CD4-positive, alpha-beta T cell treated with Interleukin-15 for 1 hour (primary cell): ENCODE measurements at places on chromosomes 7 and 10.
A peak's percentile ranks its signal among the peaks of the same experiment; 100 is the strongest.

DNA sequence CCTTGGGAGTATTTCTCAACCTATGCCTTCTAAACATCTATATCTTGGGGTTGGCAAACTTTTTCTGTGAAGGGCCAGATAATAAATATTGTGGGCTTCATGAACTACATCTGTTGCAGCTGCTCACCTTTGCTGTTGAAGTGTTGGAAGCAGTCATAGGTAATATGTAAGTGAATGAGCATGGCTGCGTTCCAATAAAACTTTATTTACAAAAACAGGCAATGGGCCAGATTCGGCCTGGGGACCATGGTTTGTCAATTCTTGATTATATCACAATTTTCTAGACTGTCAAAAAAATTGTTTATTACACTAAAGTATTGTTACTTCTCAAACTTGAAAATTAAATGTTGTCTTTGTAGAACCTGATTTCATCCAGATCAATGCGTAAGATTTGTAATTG is 54.9 kb downstream of the MTPN start:
- no peak for DNase-seq

GRCh38 chr7:157684909-157685429 is 348.2 kb downstream of the DNAJB6 start:
- DNase-seq = peak; percentile 1

DNA sequence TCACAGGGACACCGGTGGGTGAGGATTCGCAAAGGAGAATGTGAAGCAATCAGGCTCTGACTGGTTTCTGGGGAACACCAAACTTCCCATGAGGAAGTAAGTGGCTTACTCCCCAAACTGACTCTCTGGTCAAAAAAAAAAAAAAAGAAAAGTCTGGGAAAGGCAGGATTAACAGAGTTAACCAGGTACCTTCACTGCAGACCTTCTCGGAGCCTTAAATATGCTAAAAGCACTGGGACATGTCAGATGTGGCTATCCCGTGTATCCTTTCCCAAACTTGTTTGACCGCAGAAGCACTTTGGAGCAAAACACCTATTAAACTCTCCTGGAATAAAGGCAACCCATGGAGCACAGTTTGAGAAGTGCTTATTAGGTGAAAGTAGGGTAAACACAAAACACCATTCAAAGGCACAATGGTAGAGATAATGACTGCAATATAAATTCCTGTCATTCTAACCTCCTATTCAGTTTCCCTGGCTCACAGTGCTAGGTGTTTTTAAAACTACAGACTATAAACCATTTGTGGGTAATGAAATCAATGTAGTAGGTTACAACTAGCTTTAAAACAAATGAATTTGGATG is 44.1 kb upstream of the MXI1 start:
- no peak for DNase-seq

DNA sequence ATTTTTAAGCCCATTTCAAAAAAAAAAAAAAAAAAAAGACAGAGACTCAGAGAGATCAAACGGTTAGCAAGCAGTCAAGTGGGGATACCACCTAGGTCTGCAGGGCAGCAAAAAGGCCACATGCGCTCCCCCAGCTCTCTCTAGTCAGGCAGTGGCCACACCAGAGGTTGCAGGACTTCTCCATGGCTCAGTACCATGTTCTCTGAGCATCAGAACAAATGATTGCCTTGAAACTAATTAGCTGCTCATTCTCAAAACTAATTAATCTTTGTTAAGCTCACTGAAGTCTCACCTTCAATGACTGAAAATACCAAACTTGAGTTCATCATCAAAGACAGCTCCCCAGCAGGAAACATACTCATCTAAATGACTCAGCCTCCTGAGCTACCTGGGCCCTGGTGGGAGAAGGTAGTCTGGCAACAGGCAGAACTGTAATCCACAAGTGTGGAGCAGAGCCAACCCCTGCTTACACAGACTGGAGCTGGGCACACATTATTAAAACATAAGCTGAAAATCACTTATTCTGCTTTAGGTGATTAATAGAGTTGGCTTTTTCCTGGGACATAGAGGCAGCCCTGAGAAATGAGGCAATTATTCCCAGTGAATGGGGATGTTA is 319.6 kb downstream of the GRID1 start:
- no peak for DNase-seq

DNA sequence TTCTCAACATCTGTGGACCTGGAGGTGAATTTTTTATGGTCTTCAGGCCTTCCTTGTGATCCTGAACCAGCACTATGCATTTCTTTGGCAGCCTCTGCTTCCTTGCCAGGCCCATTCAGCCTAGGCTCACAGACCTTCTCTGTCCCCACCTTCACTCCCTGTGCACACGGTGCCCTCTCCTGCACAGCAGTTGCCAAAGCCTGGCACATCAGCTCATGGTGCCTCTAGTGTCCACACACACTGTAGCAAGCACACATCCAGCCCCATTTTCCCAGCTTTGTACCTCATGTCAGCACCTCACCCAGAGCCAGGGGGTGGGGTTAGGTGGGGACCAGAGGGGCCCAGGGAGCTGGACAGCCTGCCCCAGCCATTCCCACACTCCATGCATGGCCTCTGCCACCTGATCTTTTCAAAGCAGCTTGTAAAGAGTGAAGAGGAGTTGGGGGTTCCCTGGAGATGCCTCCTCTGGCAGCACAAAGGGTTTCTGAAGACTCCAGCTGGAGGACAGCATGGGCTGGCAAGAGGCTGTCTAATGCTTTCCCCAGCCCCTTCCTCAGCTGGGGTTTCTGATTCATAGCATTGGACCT is 57.9 kb upstream of the TMEM72 start:
- DNase-seq = no peak

DNA sequence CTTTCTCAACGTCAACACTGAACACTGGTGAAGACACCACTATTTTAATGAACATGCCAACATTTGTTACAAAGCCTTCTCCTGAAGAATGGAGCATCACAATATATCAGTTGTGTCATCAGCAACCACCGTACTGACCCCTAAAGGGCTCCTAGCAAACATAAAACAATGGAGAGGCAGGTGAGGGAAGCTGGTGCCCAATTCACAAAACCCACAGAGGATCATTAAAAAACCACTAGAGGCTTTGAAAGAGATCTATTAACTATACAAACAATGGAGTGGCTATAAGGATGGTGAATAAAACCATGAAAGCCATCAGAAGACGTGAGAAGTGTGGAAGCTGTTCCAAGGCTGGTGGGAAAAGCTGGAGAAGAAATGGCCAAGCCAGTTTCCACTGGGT is 150.8 kb downstream of the FAM107B start:
- DNase-seq = no peak

DNA sequence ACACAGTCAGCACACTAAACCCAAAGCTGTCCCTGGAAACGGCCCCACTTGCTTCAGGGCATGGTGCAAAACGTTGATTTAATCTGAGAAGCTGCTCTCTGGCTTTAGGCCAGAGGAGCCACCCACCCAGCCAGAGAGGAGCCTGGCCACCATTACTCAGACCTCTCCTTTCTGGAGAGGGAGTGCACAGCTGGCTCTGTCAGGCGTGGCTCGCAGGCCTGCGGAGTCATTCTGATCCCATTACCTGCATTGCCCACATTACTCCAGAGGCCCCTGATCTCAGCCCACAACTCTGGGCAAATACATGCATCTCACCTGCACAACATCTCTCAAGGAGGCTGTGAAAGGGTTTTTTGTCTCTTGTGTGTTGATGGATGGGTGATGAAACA is 370.0 kb upstream of the IGFBP3 start:
- DNase-seq = no peak

GRCh38 chr10:3467052-3467951 is 294.7 kb upstream of the PITRM1 start:
- peak; percentile 35 for DNase-seq

- no peak for DNase-seq
Observed at GRCh38 chr7:133781486-133782090, 345.6 kb upstream of the LRGUK start.

- no peak for DNase-seq
Observed at GRCh38 chr10:113620511-113620910, 43.3 kb downstream of the NRAP start.

- DNase-seq = no peak
Observed at GRCh38 chr10:44051584-44052385, 333.1 kb downstream of the CXCL12 start.

DNA sequence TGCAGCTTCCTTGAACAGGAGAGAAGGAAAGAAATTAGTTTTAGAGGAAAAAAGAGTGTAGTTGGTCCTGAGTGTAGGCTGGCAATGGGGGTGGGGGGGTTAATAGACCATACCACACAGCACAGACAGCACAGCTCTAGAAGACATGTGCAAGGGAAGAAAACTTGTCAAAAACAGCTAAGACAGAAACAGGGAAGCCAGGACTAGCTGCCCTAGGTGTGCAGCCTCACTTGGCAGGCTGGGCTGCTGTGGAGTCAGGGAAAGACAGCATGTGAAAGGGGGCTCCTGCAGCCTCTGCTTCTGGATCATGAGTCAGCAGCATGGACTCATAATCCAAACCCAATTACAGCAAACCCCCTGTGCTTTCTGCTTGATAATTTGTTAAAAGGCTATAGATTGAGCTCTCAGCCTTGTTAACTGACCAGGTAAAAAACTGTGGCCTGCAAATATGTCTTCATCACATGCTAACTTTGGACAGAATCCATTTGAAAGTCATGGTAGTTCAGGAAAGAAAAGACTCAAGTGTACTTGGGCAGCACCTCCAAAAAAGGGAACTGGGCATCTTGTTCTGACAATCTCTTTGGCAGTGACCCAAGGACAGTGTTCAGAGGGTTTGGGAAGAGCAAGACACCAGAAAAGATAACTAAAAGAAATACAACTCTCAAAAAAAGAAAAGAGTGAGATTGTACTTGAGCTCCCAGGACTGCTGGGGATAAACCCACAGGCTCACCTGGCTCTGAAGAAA is 142.2 kb upstream of the VWC2 start:
- no peak for DNase-seq

GRCh38 chr7:159152816-159153215 is 8.1 kb upstream of the VIPR2 start:
- DNase-seq = no peak

- DNase-seq = no peak
Observed at GRCh38 chr10:11882646-11883375, 59.7 kb downstream of the PROSER2 start.

GRCh38 chr10:3096149-3096548 is 28.8 kb downstream of the PFKP start:
- no peak for DNase-seq

DNA sequence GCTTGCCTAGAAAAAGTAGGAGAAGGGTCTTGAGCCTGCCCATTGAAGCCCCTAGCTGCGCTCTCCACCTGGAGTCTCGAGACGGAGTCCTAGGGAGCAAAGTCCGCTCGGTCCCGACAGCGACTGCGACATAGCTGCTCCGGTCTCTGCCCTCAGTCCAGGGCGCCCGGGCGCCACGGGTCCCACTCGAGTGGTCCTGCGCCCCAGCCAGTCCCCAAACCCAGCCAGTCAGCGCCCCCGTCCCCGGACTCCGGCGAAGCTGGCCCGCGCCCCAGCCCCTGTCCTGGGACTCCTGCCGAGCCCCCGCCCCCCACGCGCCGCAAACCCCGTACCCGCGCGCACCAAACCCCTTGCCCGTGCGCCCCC is 490 bp downstream of the TNS3 start:
- no peak for DNase-seq

DNA sequence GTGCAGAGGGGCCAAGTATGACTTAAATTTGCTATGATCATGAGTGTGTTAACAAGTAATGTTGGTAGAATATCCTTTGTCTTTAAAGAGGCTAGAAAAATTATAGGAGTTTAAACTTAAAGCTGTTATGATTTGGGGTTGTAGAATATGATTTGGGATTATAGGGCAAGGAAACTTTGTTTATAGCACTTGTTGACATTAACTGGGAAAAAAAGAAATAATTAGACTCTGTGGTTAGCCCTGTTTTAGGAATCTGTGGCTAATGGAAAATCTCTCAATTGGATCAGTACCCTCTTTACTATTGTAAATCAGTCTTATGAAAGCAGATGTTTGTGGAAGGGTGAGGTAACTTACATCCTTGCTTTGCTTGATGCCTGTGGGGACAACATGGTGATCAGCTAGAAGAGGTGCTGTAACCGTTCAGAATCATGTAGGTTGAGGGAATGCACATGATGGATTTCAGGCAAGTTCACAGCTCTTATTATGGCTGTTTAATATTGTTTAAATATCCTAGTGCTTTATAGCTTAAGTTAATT is 11.1 kb downstream of the ING3 start:
- no peak for DNase-seq

- no peak for DNase-seq
Observed at GRCh38 chr7:47771990-47772360, 176.3 kb downstream of the PKD1L1 start.

DNA sequence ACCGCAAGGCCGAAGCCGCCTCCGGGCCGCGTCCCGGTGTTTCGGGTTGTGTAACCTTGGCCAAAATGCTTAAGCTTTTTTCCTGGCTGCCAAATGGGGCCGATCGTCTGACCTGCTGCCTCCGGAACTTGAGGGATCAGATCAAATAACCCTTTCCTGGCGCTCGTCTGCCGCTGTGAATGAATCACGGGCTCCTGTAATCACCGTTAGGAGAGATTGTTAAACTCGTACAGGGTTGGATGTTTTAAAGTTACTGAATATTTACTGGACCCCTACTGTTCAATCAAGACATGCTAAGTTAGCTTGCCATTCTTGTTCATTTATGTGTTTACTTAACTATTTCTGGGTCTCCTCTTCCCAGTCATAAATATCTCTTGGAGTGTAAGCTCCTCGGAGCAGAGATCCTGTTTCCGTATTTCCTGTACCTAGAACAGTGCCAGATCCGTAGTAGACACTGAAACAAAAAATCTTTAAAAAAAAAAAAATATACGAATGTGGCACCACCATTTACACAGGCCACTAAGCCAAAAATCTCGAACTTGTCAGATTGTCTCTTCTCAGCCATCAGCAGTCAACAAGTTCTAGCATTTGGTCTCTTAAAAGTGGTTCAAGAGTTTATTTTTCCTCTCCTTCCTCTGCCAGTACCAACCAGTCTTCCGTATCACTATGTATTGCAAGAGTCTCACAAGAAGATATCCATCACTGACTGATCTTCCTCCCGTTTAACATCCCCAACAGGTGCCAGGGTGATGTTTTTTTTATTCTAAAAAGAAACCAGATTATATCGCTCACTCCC is 650 bp upstream of the TM9SF3 start:
- no peak for DNase-seq

- DNase-seq = peak; percentile 9
Observed at GRCh38 chr10:130769146-130770017, 542.1 kb downstream of the TCERG1L start.

DNA sequence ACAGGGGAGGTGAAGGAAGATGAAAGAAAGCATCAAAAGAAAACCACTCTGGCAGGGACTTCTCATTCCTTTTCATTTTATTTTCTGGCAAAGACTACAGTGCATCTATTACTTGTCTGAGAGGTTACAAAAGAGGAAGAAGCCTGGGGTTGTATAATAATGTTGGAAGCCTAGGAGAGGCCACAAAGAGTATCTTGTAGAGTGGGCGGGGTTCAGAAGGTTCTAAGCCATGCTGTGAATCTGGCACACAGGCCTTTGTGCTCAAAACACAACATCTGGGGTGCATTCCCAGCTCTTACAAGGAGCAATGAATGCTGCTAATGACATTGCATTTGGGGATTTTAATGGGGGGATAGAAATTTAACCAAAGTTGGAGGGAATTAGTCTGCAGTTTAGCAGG is 49.4 kb downstream of the MRPL32 start:
- DNase-seq = no peak

- no peak for DNase-seq
Observed at GRCh38 chr10:22326145-22326702, 5.3 kb downstream of the BMI1 start.

GRCh38 chr7:92835851-92836488 is 403 bp downstream of the CDK6 start:
- DNase-seq = peak; percentile 24

GRCh38 chr7:22338411-22338810 is 18.5 kb downstream of the RAPGEF5 start:
- no peak for DNase-seq
